Activated naive CD4-positive, alpha-beta T cell treated with Interleukin-2 at 50 U/mL for 16 hours (primary cell): ENCODE measurements at places on chromosomes 3 and 15.

DNA sequence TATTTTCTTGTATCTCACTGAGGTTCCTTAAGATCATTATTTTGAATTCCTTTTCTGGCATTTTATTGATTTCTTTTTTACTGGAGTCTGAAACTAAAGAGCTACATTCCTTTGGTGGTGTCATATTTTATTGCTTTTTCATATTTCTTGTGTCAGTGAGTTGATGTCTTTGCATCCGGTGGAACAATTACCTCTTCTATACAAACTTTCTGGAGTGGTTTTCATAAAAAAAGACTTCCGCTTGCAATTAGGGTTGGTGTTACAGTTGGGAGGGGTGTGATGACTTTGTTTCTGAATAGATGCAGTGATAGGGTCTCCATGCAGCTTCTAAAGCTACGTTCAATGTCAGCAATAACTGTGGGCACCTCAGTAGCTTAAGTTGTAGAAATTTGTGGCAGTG is 181.7 kb downstream of the LPP start:
- no peak for DNase-seq

GRCh38 chr3:187064210-187065115 is 74.8 kb downstream of the RPL39L start:
- no peak for DNase-seq

DNA sequence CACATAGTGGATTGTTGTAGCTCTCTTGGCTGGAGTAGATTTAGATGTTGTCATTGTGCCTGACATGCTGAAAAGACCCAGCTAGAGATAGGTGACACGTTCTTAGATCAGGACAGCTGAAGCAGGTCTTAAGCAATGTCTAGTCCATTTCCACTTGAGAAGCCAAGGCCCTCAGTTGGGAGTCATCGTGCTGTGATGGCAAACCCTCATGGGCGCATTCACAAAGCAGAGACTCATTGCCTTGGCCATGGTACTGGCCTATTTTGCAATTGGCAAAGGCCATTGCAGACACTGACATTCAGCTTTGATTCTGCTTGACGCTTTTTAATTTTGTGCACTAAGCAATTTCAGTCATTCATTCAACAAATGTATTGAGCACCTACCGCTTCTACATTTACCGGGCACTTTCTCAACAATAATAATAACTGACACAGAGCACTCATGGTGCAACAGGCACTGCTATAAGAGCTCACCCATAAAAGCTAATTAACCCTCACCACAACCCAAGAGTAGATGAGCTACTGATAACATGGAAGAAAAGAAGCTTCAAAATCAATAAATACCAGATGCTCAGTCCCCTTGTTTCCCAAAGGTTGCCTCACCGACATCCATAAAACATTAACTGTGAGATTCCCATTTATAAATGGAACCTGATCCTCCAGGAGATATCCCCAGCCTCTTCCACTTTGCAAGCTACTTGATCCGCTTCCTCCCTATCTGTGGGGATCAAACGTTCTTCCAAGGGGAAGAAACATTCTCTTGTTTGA is 200.1 kb downstream of the TLE3 start:
- DNase-seq: no peak

DNA sequence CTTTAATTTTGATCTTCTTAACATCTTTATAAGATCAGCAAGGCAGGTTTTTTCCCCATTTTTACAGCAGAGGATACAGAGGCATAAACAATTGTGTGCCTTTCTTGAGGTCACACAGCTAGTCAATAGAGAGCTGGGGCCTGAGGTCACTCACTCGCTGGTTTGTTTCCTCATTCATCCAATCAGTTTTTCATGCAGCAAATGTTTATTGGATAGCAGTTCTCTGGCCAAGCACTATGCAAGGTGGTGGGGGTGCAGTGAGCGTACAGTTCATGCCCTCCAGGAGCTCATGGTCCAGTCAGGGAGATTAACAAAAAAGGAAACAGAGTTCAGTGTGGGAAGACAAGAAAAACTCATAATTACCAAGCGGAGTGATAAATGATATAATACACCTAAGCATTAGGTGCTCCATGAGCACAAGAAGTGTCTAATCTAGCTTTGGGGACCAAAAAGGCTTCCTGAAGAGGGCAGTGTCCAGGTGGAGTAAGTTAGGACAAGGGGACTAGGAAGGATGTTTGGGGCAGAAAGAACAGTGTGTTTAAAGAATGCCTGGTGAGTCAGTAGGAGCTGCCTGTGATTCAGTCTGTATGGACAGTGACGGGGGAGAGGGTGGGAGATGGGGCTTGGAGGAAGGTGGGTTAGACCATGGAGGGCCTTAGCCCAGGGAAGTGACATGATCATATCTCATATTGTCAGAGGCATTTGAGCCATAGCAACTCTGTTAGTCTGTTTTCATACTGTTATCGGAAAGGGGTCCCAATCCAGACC is 29.3 kb downstream of the MAP2K5 start:
- no peak for DNase-seq

DNA sequence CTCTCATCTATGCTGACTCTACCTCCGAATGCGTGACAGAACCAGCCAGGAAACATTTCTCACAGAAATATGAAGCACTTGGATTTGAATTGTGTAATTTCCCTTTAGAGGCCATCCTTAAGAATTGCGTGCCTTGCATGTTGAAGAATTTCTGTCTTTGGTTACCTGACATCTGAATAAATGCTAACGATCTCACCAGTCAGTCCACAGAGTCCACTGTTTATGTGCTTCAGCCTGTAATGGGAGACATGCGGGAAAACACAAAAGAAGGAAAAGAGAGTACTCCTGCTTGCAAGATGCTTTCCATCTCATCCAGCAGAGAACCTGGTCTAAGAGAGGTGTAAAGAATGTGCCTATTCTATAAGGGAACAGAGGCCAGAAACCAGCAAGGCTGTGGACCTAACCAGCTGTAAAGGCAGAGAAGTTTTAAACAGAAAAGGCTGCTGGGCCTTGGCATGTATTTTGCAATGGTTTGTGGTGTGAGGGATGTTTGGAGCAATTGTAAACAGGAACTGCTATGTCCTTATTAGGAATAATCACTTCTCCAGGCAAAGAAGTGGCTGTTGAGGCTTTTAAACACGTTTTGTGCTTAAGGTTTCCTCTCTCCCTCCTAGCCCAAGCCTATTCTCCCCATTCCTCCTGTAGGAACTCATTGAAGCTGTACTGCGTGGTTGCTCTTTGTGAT is 36.4 kb upstream of the BOC start:
- no peak for DNase-seq

DNA sequence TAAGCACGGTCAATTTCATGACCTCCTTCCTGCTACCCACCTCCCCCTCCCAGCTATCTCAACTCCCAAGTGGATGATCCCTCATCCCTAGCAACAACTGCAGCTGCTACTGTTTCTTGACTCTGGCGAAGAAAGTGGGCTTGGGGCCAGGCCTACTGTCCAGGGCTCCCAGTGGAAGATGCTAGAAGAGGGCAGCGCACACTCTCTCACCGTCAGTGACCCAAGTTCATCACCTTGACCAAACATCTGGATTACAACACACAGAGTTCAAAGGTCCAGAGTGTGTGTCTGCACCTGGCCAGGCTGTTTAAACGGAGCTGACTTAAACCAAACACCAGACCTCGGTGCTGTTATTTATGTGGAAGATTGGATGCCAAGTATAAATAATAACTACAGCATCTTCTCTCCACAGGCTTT is 385.6 kb downstream of the SHQ1 start:
- no peak for DNase-seq

DNA sequence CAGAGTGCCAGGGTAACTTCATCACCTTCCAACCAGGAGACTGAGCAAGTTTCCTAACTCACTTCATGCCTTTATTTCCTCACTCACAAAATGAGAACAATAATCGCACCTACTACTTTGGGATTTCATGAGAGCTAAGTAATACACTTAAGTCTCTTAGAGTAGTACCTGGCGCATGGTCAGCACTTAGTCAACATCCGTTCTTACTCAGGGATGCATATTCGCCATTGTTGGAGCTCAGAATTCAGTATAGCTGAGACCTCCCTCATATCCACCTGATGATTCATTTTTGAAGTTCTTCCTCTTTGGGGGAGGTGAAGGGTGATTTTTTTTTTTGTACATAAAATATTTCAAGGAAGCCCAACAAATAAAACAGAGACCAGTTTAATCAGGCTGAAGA is 188.2 kb downstream of the AGBL1 start:
- DNase-seq: no peak

GRCh38 chr15:40266828-40267304 is 16.0 kb downstream of the ANKRD63 start:
- no peak for DNase-seq

GRCh38 chr3:113018536-113019181 is 27.9 kb downstream of the GTPBP8 start:
- DNase-seq: peak; percentile 7

DNA sequence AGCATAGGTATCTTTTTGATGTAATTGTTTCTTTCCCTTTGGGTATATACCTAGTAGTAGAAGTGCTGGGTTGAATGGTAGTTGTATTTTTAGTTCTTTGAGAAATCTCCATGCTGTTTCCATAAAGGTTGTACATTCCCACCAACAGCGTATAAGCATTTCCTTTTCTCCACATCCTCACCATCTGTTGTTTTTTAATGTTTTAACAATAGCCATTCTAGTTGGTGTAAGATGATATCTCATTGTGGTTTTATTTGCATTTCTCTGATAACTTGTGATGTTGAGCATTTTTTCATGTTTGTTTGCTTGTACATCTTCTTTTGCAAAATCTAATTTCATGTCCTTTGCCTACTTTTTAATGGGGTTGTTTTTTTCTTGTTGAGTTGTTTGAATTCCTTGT is 80.0 kb upstream of the TMC3 start:
- DNase-seq: no peak

GRCh38 chr15:41233367-41233771 is 2.3 kb downstream of the CHP1 start:
- DNase-seq: no peak

DNA sequence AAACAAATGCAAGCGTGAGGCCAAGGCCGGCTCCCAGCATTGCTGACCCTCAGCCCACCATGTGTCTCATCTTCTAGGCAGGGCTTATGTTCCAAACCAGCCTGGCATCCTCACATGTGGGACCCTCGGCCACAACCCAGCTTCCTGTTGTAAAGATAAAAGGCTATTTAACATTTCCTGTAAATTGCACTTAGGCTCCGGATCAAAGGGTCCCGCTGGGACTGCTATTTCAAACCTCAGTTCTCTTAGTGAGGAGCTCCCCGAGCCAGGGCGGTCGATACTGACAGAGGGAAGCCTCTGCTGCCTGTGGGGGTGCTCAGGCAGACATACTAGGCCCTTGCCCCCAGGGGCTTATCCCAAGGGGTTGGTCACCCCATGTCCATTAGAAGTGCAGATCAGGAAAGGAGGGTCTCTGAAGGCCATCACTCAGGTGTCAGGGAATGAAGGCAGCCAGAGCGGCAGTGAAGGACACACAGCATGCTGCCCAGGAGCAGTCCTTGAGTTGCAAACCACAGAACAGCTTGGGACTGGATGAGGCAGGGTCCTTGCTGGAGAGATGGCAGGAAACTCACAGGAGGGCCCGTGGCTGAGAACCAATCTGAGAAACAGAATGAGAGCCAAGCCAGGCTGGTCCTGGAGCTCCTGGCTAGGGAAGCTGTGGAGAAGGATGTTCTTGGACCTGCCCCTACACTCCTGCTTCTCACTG is 239.9 kb downstream of the TLE3 start:
- DNase-seq: no peak

DNA sequence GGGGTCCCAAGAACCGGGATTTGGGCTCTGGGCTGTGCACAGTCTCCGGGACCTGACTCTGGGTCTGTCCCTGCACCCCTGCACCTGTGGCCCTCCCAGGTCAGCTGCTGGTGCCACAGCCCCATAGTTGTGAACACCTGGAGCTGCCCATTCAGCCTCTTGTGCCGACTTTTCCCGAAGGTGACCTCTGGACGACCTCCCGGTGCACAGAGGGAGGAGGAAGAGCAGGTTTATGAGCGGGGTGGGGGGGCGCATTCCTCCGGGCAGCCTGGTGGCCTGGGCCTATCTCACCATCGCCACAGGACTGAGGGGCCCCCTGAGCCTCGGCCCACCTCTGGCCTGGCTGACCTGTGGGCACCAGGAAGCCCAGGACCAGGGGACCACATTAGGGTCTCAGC is 45.3 kb downstream of the DNAJB8 start:
- no peak for DNase-seq

DNA sequence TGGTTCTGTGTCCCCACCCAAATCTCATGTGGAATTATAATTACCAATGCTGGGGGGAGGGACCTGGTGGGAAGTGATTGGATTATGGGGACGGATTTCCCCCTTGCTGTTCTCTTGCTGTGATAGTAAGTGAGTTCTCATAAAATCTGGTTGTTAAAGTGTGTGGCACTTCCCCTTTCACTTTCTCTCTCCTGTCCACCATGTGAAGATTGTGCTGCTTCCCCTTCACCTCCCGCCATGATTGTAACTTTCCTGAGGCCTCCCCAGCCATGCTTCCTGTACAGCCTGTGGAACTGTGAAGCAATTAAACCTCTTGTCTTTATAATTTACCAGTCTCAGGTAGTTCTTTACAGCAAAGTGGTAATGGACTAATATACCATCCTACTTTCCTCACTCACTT is 289.6 kb downstream of the EFHB start:
- no peak for DNase-seq

DNA sequence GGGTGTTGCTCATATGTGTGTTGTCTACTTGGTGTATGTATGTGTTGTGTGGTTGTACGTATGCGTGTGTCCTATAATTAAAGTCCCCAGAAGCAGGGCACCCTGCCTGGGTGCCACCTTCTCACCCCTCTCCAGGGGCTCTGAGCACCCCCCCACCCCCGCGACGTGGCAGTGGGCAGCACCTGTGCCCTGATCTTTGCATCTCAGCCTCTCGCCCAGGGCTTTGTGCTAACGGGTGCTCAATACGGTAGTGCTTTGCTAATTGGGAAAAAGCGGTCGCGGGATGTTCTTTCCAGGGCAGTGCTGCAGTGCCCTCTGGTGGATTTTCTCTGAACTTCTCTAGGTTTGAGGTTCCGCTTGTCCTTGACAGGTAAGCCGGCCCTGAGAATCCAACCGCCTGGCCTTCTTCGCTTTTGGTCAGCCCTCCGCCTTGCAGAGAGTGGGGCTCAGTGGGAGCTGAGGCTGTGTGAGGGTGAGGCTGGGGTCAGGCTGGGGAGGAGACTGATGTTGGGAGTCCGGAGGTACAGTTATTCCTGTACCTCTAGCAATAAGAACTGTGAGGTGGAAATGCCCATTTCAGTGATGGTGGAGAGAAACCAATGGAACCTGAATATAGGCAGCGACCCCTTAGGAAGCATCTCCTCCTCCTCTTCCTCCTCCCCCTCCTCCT is 17.6 kb upstream of the EPHB3 start:
- DNase-seq: peak; percentile 71

DNA sequence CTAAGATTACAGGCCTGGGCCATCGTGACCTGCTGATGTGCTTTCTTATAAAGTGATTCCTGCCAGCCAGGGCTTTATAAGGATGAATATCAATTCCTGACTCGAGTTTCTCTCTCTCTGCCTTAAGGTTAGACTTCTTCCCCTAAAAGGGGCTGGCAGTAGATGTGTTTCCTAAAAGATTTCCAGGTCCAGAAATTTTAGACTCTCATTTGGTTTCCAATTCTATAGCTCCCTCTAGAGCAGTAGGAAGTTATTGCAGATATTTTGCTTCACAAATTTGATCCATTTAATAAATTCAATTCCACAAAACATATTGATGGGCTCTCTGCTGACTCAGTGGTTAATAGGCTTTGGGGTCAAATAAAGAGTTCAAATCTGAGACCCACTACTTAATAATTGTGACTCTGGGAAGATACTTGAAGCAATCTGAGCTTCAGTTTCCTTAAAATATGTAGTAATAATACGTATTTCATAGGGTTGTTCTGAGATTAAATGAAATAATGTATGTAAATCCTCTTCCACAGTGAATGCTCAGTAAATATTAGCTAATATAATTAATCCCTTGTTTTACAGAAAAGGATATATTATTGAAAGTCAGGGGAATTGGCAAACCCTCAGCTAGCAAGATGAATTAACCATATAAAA is 2.1 kb downstream of the TRIM69 start:
- DNase-seq: no peak

- no peak for DNase-seq
Observed at GRCh38 chr15:91973481-91973880, 120.0 kb downstream of the SLCO3A1 start.
